Sciatic nerve (tissue), 2 donors: ENCODE measurements at places on chromosomes 12 and 14. TPM values are rescaled to one million over a fixed set of nuclear protein-coding genes. Genes with fewer than 3 reads are reported as not detected.

Gene TSPAN11
- total RNA-seq: 29.7 TPM

Gene IGFBP6
- total RNA-seq: 1,832 TPM

Gene NR4A1
- 688 TPM for total RNA-seq

Gene UBR7
- 18.7 TPM for total RNA-seq

Gene SLC5A8
- not detected for total RNA-seq

Gene ITGB7
- 33.4 TPM for total RNA-seq

Gene ZBTB42
- 3.6 TPM for total RNA-seq

Gene GZMH
- 1.6 TPM for total RNA-seq

Gene SCN8A
- total RNA-seq: 1.5 TPM

Gene NKX2-1
- total RNA-seq: 0.22 TPM

Gene PPP1R36
- 2.5 TPM for total RNA-seq

Gene HIP1R
- total RNA-seq: 14.3 TPM

Gene GPR135
- total RNA-seq: 6.8 TPM

Gene SLC6A13
- total RNA-seq: 0.85 TPM

Gene CCDC91
- total RNA-seq: 35.8 TPM

Gene TUBA1C
- 59.8 TPM for total RNA-seq

Gene MIPOL1
- 25.8 TPM for total RNA-seq

Gene GLT8D2
- total RNA-seq: 44.8 TPM

Gene ADCY4
- 68.1 TPM for total RNA-seq

Gene DUSP6
- total RNA-seq: 93.3 TPM

Gene KRT83
- not detected for total RNA-seq

Gene PRICKLE1
- total RNA-seq: 100 TPM

Gene PAX9
- total RNA-seq: 5.3 TPM

Gene ANKS1B
- total RNA-seq: 20.8 TPM

Gene TC2N
- 13.2 TPM for total RNA-seq

Gene CCDC197
- not detected for total RNA-seq

Gene FAM186B
- total RNA-seq: 0.36 TPM
